ENCODE measurements at places on chromosomes 2 and 18.

GRCh38 chr2:58535182-58535581 lies 294.1 kb upstream of the FANCL start:
- DNase-seq, result peak; percentile 7

DNA sequence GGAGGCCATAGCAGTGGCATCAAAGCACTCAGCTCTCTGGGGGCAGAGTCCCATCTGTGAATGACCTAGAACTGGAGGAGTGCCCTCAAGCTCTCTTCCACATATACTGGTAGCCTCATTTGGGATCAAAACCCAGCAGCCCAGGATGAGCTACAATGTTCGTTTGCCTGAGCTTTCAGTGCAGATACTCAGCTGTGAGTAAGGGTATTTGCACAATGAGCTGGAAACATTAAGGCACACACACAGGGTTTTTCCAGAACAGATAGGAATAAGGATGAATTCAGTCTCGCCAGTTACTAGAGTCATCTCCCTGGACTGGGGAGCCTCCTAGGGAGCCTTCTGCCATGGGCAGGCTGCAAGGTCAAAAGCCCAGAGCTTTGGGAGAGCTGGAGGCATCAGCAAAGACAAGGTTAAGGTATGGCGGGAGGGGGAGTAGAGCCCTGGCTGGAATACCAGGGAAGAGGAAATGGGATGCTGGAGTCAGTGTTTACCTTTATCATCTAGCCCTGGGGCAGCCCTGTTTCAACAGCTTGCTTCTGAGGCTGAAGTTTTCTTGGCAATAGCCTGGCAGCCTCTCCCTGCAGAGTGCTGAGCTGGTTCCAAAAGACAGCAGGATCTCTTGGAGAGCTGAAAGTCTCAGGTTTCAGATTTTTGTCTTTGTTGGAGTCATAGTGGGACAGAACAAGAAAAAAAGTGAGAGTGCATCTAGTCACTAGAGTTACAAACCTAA lies 187.7 kb downstream of the LOXHD1 start:
- DNase-seq, result no peak

DNA sequence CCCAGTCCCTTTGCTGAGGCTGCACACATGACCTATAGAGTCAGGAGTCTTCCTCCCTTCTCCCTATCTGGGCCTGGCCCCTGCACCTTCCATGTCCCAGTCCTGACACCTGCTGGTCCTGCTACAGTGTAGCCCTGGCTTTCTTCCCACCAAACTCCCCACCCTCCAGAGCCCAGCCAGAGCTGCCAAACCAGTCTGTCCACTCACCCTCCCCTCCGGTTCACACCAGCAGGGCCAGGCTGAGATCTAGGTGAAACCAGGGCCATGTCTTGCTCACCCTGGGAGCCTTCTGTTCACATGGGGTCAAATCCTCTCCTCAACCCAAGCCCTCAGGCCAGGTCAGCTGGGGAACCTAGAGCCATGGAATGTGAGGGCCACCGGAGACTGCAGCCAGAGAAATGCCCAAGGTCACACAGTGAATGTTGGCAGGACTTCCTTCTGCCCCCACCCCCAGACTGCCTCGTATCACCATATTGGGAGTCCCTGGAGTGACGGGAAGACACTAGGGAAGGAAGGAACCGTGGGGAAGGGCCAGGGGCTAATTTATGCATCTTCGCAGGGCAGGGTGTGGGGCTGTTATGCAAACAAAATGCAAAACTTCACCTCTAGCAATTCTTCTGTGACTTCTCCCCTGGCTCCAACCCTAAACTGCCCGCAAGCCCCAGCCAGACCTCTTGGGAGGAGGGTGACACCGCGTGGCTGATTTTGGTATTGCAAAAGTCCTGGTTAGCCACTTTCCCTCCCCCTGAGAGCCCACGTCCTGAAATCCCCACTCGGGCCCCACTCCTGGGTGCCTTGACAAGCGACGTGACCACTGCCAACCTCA lies 14.6 kb downstream of the TNS1 start:
- peak; percentile 8 for DNase-seq

DNA sequence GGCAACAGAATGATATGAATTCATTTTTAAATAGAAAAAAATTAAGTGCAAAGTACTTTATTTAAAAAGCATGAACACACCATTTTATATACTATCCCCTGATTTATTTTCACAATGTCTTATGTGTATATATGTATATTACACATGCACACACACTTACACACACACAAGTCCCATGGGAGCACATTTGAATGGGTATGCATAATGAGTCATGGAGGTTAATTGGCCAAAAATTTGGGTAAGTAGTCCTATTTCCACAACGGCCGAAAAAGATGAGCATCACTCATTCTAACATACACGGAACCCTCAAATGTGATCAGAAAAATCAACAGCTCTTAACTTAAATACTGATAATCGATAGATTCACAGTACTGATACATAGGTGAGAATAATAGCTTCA lies 97.4 kb upstream of the NABP1 start:
- no peak for DNase-seq

GRCh38 chr2:47509250-47509649 lies 106.3 kb downstream of the MSH2 start:
- no peak for DNase-seq

DNA sequence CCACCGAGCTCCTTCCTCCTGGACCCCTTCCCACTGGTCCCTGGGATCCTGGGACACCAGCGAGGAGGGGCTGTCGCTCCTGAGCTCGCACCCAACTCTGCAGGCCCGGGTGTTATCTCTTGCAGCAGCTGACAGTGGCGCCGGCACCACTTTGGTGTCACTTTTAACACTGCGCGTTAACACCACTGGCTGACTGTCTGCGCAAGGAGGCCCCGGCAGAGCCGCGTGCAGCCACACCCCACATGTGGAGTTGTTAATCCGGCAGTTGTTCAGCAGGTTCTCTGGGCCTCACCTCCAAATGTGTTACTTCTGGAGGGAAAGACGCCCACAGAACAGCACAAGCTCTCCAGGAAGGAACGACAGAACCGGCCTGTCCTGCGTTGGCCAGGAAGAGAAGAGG lies 155.0 kb upstream of the GLI2 start:
- DNase-seq, result no peak

DNA sequence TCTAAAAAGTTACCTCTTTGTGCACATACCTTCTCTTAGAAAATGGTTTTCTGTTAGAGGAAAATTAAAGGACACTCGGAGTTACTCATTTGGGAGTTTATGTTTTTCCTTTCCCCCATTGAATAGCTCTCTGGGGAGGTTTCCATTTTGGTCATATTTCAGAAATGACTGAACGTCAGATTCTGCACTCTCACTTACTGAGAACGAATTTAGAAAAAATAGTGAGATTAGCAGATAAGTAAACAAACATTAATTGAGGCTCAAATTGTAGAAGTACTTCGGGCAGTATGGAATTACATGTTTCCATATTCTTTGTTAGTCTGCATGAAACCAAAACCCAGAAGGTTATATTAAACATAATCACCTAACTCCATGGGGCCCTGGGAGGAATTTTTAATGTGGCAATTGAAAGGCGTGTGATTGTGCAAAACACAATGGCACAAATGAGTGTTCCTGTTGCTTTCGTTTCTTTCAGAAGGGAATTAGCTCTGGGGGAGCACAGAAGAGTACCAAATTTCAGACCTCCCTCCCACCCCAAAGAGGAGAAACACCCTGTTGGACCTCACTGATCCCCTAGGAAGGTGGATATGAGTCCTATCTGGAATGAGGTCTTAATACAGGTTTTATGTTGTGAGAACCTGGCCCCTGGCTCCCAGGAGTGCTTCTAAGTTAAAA lies 212.3 kb downstream of the BCL2 start:
- DNase-seq, result no peak

- no peak for DNase-seq
Observed at GRCh38 chr2:240350696-240351087, 84.8 kb upstream of the GPC1 start.

GRCh38 chr2:44388877-44389276 lies 27.1 kb downstream of the CAMKMT start:
- no peak for DNase-seq

DNA sequence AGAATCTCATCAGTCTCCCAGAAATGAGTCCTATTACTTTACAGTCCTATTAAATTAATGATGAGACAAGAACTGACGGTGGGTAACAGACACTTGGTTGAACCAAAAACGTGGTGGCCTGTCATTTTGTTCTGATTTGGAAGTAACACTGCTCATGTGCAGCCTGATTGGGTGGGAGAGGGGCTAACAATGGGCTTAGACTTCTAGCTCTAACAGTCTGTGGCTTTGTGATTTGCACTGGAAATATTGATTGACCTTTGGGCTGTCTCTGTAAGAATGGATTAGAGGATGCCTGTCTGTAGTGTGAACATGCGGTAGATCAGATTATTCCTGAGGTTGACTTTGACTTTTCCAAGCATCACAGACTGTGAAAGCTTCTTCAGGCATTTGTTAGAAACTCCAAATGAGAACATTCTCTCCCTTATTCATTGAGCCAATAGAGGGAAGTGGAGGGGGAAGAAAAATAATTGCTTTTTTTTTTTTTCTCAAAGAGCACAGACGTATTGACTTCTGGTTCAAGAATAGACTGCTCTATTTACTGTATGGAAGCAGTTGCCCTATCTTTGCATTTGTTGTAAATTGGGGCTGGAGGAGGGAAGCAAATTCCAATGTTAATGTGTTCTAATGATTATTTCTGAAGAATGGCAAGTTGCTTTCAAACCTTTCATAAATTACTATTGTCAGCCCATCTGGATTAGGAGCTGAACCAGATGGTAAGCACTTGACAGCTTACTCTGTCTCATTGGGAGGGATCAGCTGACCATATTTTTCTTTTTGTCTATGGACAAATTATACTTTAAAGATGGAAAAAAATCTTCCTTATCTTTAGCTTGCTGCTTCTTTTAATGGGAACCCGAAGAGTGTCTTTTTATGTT lies 85.8 kb upstream of the TTN start:
- DNase-seq, result no peak

- DNase-seq, result no peak
Observed at GRCh38 chr18:47260120-47260923, 8.9 kb upstream of the SKOR2 start.

DNA sequence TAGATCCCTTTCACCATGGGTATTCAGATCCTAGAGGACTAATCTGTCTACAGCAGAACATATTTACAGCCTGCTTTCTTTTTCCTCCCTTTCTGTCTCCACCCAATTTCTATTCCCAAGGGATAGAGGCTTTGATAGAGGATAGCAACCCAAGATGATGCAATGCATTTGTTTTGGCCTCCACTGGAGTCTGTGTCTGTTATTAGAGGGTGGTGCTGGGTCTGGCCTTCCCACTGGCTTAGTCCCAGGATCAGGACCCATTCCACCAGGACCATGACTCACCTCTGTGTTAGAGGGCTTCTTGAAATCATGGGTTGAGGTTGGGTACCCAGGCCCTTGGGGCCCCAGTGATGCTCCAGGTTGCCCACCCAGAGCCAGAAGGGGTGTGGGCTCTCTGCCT lies 239.7 kb upstream of the TNP1 start:
- DNase-seq, result no peak

- no peak for DNase-seq
Observed at GRCh38 chr2:191280290-191280689, 35.1 kb downstream of the MYO1B start.

DNA sequence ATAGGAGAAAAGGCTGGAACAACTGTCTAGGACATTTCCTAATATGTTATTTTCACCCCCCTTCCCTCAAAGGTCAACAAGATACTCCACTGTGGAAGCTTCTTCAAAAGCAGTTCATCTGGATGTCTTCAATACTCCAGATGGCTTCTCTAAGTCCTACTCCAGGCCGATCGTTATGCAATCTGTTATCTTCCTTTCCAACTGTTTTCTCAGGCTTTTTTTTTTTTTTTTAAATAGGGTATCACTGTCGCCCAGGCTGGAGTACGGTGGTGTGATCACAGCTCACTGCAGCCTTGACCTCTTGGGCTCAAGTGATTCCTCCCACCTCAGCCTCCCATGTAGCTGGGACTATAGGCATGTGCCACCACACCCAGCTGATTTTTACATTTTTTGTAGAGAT lies 26.3 kb downstream of the ATP8B1 start:
- DNase-seq, result no peak

- DNase-seq, result no peak
Observed at GRCh38 chr2:10520154-10520553, 72.0 kb upstream of the ODC1 start.

- no peak for DNase-seq
Observed at GRCh38 chr2:133456156-133456555, 112.1 kb downstream of the NCKAP5 start.

DNA sequence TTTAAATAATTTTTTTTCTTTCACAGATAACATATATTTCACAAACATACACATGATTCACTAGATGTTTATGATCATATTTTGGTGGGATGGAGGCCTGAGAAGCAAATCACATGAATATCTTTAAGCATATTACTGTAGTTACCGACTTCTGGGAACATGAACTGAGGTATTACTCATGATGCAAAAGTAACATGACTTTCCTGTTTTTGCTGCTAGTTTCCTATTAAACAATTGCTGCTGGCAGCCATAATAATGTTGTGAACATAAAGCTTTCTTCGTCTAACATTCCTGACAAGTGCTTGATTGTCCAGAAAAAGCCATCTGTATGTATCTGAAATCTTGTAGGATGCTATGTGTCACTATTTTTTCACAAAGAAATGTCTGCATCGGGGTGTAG lies 145.4 kb downstream of the MTX2 start:
- no peak for DNase-seq

DNA sequence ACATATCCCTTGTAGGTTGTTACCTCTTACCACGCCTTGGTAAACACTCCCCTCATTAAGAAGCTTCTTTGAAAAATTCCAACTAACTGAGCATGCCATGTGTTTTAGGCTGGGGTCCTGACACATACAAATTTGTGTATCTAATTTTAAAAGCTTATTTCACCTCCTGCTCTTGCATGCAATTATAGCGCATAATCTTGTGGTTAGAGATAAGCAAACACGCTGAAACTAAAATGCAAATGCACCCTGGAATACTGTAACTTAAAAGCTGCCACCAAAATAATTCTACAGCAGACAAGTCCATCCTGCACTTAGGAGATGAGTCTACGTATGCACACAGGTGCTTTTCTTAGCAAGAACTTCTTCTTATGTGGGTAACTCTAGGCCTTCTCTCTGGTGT lies 990.2 kb downstream of the TSN start:
- DNase-seq, result peak; percentile 50

DNA sequence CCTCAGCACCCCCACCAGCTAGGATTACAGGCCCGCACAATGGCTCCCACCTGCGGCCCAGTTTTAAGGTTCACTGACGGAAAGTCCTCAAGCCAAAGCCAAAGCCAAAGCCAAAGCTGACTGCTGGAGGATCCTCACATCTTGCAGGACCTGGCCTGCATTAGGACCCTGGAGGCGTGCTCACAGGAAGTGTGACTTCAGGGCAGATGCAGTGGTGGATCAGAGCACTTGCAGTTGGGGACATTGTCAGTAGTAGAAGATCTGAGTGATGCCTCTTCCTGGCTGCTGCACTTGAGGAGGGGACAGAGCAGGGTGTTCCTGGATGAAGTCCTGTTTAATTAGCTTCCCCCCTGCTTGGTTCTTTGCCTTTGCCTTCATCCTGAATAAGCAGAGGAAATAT lies 69.0 kb upstream of the ALPP start:
- no peak for DNase-seq

DNA sequence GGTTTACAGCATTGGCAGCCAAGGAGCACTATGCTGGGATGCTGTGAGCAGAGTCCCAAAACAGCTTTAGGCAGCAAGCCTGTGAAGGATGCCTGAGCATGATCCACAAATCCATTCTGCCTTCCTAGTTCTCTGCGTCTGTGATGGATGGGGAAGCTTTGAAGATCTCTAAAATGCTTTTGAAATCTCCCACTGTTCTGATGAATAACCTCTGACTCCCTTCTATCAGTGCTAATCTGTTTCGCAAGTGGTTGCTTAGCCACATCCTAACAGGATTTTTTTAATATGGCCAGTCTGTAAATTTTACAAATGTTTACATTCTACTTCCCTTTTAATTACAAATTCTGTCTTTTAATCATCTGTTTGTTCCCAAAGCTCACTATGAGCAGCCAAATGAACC lies 319.2 kb downstream of the GULP1 start:
- no peak for DNase-seq

GRCh38 chr18:35974181-35974580 lies 1.7 kb downstream of the RMP24 start:
- DNase-seq, result no peak
